ENCODE measurements at places on chromosomes 2 and 18.
A peak's percentile ranks its signal among the peaks of the same experiment; 100 is the strongest.

- DNase-seq, result no peak
Observed at GRCh38 chr18:74266161-74266560, 25.6 kb downstream of the CYB5A start.

GRCh38 chr2:177758591-177759371, 313.8 kb downstream of the PDE11A start:
- DNase-seq, result peak; percentile 28

DNA sequence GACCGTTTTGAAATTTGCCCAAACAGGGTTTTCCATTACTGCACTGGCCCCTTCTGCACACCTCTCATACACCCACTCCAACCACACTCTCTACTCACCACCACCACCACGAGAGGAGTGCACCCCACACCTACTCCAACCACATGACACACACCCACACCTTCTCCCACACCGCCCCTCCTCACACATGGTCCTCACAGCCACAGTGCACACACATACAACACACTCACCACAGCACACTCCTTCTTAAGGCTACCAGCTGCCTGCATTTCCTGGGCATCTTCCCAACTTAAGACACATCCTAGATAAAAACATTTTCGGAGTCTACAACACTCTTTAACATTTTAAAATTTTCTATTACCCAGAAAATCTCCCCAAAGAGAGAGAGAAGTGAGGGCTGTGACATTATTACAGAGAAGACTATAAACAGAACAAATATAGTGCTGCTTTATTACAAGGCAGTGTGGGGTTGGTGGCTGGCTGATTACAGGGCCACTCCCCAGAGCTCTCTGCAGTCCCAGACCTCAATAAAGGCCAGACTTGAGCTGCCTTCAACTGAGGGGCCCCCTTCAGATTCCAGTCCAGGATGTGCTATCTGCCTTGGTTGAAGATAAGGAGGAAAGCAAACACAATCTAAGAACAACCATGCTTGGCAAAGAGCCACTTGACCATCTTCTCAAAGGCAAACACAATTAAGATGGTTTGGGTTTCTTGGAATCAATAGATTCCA, 36.1 kb downstream of the NHEJ1 start:
- DNase-seq, result no peak

DNA sequence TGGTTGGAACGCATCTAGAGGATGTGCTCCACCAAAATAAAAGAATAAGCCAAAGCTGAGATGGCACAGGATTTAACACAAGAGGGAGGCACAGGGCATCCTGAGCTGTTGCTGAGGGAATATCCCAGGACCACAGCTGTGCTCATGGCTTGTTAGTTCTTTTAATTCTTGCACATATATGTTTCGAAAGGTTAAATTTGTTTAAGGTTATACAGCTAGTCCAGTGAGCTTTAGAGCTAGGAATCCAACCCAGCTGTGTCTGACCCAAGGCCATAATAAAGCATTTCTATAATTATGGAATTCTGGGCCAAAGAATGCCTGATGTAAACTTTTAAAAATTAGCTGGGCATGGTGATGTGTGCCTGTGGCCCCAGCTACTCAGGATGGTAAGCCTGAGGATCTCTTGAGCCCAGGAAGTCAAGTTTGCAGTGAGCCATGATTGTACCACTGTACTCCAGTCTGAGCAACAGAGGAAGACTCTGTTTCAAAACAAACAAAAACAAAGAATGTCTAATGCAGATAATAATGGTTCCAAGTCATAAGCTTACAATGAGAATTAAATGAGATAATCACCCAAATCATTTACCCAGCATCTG, 66.4 kb upstream of the CCBE1 start:
- DNase-seq, result no peak

GRCh38 chr18:68262690-68263294, 452.1 kb downstream of the TMX3 start:
- peak; percentile 71 for DNase-seq

DNA sequence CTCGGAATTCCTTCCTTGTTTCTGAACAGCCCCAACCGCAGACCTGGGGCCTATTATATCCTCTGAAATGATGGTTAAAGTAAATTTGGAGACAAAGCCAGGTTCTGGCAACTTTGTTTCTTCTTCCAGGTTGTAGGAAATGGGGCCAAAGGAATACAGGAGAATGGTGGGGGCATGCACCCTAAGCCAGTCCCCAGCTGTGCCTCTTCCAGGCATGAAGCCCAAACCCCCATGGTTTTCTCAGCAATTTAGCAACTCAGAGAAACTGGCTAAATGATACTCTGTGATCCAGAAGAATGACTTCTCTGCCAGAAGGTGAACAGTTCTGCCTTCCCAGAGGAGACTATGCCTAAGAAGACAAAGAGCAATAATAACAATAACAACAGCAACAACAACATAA, 635.0 kb upstream of the FANCL start:
- DNase-seq, result no peak

DNA sequence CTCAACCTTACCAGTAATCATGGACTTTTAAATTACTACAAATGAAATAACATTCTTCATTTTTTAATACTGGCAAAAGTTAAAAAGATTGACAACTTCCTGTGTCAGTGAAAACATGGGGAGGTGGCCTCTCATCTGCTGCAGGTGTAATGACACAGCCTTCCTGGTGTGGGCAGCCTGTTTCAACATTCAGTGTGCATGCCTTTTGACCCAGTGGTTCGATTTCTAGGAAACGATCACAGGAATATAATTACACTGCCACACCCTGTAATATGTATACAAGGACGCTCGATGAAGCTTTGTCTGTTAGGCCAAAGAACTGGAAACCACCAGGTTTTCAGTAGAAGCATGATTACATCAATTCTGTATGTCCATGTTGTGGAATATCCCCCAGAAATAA, 68.7 kb downstream of the MTHFD2 start:
- no peak for DNase-seq

DNA sequence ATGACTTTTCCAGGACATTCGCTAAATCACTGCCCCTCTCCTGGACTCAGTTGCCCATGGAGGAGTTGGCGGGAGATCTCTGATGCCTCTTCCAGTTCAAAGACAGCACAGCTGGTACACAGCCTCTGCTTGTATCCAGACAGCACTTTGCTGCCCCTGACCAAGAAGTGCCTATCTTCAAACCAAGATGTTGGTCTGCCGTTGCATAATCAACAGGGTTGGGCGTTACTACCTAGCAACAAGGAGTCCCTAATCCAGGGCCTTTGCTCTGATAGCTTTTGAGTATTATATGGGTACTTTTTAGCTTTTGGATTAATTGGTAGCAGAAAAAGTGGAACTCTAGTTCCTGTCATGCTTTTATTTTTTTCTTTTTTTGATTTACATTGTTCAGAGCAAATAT, 166.6 kb downstream of the FAM210A start:
- no peak for DNase-seq

DNA sequence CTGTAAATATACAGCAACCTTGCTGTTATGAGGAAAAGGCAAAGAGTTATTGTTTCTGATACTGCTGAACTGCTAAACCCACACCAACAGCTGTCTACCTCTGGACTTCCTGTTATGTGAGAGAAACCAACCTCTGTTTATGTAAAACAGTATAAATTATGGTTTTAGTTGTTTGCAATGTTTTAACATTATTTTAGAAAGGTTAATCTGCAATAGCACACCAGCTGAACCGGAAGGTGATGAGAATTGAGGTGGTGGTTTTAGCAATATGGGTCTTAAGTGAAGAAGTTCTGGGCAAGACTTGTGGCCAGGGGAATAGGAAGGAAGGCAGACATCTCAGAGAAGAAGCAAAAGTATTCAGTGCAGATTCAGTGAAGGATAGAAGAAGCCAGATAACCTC, 237.8 kb downstream of the PLCL1 start:
- no peak for DNase-seq

DNA sequence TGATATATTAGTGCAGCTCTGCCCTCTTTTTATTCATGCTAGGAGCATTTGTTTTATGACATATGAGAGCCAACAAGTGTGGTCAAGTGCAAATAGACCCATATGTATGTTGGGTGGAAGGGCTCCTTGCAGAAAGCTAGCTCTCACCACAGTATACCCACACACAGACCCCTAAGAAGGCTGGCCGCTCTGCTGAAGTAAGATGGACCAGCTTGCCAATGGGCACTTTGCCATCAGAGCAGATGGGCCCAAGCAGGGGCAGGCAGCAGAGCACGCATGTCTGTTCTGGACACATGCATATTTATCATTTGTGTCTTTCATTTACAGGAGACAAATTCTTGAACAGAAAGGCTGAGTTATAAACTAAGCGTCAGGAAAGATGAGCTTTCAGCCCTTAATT, 187.5 kb upstream of the DTNA start:
- no peak for DNase-seq

- peak; percentile 65 for DNase-seq
Observed at GRCh38 chr2:19722531-19722971, 179.2 kb downstream of the TTC32 start.

DNA sequence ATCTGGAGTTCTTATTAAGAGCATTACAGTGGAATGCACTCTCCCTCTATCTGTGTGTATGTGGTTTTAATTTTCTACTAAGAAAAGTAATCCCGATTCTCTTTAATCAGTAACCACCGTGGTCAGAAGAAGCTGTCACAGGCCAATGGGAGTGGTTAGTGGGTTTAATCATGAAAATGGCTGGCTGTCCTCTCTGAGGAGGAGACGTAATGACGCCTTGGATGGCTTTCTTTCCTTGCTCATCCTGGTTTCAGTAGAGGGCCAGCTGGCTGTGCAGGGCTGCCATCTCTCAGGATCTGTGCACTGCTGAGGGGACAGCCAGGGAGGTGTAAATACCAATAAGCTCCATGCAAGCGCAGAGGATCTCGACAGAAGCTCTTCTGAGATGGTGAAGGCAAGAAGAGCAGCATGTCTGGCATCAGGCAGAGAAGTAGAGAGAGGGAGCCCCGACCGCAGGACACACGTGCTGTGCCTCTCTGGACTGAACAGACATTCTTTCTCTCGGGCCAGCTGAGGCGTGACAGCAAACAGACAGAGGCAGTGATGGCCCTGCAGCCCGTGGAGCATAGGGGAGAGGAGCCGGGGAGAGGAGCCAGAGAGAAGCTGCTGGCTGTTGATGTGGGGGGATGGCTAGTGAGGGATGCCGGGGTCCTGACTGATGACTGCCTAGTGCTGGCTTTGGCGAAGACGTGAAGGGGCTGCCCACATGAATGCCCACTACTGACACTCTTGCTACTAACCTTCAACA, 65.1 kb upstream of the DAPL1 start:
- no peak for DNase-seq

DNA sequence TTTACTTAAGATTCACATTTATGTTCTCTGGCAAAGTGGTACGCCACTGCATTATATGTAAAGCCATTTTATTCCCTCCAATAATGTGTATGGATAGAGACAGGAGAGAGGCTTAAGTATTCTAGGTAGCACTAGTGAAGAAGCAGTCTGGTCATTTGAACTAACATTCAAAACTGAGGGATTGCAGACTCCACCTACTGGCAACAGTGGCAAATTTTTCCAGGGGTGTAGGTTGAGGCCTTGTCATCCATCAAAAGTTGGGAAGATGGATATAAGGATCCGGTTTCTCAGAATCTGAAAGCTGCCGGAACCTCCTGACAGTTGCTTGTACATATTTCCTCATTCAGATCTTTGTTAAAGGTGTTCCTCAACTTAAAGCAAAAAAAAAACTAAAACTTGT, 465.5 kb upstream of the FSHR start:
- DNase-seq, result no peak

DNA sequence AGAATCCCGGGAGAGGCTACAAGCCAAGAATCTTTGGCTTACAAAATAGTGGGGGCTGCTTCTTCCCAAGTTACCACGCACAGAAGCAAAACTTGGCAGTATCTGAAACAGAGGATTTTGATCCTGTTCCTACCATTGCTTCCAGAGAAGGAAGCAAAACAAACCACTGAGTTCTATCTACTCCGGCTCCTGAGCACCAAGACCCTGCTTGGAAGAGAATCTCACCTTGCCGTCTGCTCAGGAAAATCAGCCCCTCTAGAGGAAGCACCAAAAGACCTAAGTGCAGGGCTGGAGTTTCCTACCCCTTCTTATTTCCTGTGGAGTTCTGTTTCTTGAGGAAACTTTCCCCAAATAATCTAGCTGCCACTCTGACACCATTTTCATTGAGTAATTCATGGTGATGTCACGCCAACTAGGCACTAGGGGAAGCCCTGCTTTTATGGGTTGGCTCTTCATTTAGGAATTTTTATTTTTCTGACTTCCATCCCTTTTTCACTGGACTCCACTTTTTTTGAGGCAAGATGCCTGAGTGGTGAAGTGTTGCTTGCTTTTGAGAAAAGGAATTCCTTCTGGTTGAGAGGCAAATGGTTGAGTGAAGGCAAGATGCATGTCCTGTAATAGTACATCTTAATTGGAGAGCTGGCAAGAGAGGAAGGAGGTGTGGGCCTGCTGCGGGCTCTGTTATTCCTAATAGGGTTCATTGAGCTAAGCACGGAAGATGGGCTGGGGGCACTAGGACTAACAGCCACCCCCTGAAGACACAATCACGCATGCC, 36.8 kb upstream of the EML4 start:
- peak; percentile 98 for DNase-seq

DNA sequence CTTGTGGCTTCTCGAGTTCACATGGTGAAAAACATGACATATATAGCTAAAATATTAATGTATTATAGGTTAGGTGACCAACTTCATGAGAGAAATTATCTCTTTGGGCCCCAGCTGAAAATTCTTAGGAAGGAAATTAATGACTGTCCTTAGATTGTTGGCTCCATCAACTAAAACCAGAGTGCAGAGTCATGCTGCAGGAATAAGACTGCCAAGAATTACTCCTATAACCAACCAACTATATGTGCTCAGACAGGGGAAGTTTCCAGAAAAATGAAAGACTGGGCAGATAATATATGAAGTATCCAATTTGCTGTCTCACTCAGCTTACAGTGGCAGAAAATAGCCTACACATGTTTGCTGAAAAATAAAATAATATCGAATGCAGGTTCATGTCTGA, 71.0 kb upstream of the TMEFF2 start:
- no peak for DNase-seq

GRCh38 chr2:218327451-218328210, 29.0 kb upstream of the CATIP start:
- DNase-seq, result no peak

DNA sequence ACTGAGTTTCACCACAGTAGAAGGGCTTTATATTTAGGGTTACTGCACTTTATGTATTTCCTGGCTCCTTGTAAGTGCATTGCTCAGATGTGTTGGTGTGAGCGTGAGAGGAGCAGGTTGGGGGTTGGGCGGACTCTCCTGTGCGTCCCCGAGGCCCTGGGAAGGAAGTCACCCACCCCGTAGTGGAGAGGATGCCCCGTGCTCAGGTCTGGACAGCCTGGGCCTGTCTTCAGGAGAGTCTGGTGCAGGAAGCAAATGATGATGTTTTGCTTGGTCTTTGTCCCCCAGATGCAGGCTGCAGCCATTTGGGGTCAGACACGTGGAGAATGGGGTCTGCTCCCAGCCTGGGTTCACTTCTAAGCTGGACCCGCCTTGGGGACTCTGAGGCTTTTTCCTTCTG, 182.8 kb downstream of the LDLRAD4 start:
- no peak for DNase-seq
